ENCODE measurements at places on chromosomes 6 and 20.

- DNase-seq: peak; percentile 23
Measured at GRCh38 chr6:147909640-147910039, 401.1 kb downstream of the SAMD5 start.

GRCh38 chr6:106997392-106998158, 23.0 kb upstream of the CD24 start:
- DNase-seq: peak; percentile 80

DNA sequence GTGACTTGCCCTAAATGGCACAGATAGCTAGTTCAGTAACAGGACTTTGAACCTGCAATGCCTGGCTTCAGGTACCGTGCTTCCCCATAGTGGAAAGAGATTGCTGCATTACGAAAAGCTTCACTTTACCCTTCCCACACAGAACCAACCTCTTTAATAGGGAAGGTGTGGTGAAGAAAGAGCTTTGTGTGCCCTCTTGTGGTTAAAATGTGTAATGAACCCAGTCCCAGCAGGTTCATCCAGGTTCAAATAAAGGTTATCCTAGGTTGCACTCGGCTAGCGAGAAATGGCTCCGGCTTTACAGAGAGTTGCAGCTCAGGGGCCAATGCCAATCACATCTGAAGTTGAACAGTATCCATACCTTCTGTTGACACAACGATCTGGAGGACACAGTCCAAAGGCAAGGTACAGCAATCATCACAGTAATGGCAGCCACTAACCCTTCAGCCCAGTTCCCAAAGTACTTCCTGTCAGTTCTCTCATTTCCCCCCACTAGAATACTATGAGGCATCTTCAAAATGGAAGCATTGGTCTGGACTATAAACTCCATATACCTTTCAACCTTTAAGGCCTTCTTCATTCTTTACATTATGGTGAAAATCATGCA, 3.0 kb downstream of the DEFB115 start:
- DNase-seq: peak; percentile 5

DNA sequence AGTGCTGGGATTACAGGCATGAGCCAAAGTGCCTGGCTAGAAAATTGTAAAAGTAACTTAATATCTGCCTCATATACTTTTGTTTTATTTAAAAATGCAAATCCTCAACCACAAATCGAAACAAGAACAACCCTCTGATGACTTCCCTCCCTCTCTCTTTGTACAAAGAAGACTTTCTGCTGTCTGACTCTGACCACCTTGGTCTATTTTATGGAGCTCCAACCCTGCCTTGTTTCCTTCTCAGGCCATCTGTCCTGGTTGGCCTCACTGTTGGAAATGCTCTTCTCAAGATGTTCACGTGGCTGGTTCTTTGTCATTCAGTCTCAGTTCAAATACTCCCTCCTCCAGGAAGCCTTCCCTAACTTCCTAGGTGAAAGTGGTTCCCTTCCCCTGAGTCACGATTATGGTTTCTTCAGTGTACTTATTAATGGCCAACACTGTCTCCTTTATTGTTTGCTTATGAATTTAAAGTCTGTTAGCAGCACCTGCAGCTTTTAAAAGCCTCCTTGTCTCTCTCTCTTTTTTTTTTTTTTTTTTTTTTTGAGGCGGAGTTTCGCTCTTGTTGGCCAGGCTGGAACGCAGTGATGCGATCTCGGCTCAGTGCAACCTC, 151.5 kb upstream of the SALL4 start:
- no peak for DNase-seq

DNA sequence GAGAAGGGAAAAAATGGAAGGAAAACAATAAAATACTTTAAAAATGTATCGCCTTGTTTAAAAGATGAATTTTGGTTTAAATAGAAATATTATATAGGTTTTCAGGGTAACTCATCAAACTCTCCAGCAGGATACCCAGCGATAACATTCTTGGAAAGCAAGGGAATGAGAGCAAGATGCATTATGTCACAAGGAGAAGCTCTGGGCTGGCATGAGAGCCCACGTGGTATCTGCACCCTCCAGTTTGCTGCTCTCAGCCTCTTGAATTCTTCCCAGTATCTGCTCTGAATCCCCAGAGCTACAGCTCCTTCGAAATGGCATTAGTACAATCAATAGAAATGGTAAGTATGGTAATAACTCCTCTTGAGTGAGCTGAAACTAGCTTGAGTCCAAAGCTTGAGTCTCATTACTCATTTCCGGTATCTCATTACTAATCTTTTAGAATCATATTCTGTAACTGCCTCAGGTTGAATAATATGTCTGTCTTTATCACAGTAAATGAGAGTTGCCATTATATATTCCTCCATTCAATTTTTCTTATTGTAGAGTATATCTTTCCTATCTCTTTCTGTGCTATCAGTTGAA, 4.9 kb upstream of the TMEM242 start:
- DNase-seq: peak; percentile 29

GRCh38 chr6:138036111-138036510, 71.1 kb downstream of the PERP start:
- DNase-seq: no peak

GRCh38 chr20:53806683-53807401, 213.2 kb upstream of the ZNF217 start:
- DNase-seq: no peak
